ENCODE measurements at places on chromosomes 1 and 21.

DNA sequence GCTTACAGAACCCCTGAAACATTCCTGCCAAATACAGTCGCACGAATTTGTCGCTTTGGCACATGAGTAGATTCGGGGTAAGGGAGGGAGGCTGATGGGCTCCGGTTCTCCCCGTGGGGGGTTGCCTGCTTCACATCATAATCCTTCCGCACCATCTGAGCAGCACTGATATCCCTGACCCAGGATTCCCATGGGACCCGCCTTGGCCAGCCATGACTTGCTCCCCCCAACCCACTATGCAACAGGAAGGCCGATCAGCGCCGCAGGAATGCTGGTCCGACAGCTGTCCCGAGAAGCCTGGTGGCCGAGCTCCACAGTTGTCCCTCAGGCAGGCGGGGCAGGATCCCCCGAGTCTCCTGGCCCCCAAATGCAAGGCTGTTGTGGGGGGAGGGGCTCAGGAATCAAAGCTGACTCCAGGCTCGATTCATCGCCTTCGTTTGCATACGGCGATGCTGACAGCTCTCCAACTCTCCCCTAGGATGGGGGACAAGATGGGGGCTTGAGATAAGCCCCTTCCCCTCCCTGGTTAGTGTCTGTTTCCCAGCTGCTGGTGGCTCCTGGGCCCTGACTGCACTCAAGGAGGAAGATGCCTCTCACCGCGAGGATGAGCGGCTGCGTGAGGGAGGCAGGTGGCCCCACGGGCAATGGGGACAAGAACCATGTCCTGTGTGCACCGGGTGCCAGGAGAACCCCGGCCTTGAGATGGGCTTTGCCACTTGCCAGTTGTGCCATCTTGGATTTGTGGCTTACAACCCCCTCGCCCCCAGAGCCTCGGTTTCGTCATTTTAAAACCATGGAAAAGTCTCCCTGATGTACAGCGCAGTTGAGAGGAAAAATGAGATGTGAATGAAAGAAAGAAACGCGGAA is 9.3 kb downstream of the DRAXIN start:
- DNase-seq: no peak

GRCh38 chr1:30840904-30841598 is 67.5 kb downstream of the SDC3 start:
- DNase-seq: no peak

DNA sequence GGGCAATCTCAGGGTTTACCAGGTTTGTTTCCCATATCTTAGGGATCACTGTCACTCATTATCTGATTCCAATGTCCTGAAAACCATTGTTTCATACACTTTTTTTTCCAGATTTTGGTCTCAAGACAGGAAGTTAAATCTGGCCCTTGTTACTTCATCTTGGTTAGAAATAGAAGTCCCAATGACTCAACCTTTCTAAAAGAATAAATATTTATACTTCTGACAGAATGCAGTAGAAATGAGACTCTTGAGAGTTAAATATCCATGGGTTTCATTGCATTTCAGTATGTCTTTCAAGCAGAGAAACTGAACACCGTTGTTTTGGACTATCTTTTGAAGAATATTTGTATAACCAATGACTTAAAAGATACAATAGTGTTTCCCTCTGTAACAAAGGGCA is 19.8 kb upstream of the VCAM1 start:
- no peak for DNase-seq

- DNase-seq: no peak
Measured at GRCh38 chr1:6474815-6475282, 8.9 kb upstream of the TNFRSF25 start.

- no peak for DNase-seq
Measured at GRCh38 chr1:78284354-78284753, 206.4 kb upstream of the PTGFR start.

GRCh38 chr1:31152181-31152795 is 86.8 kb upstream of the PUM1 start:
- no peak for DNase-seq

GRCh38 chr1:9929431-9930385 is 13.5 kb downstream of the LZIC start:
- no peak for DNase-seq

- no peak for DNase-seq
Measured at GRCh38 chr1:43492826-43493225, 37.9 kb upstream of the PTPRF start.

- no peak for DNase-seq
Measured at GRCh38 chr1:94383966-94384408, 34.2 kb upstream of the ABCD3 start.

DNA sequence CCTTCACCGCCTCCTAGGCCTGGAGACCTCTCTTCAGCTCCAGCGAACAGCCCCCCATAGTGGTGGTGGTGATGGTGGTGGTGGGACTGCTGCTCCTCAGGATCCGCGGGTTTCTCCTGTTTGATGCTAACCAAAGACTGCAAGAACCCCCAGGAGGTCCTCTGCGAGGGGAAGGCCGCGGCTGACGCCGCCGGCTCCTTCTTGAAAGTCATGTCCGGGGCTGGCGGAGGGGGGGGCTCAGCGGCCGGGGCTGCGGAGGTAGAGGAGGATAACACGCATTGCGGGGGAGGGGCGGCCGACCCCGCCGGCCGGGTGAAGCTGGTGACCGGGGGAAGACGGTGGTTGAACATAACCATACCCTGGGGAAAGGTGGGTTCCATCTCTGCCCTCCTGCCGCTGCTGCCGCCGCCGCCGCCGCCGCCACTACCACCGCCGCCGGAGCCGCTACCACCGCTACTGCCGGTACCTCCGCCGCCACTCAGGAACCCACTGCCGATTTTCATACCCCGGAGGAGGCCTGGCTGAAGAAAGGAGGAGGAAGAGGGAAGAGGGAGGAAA is 554 bp downstream of the ZNF281 start:
- DNase-seq: no peak

DNA sequence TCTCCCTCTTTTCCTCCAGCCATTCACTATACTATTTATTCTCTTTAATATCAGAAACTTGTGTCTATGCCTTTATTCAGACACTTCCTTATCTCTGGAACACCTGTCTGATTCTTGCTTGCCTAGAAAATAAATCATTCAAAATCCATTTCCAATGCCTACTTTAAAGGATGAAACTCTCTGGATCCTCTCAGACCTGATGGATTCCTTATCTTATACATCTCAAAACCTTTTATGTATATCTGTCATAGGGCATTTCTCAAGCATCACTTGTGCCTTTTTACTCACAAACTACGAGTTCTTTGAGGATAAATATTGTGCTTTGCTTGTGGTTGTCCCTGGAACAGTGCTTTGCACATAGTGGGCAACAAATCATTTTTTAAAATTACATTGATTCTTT is 3.8 kb upstream of the ATP6V1G3 start:
- DNase-seq: no peak

- DNase-seq: no peak
Measured at GRCh38 chr1:84330125-84330984, 28.8 kb downstream of the SAMD13 start.

GRCh38 chr21:42114646-42115045 is 43.5 kb downstream of the UMODL1 start:
- no peak for DNase-seq

GRCh38 chr1:87113313-87113712 is 198.9 kb downstream of the HS2ST1 start:
- DNase-seq: no peak

GRCh38 chr1:68081775-68082283 is 31.4 kb upstream of the DIRAS3 start:
- no peak for DNase-seq

- DNase-seq: no peak
Measured at GRCh38 chr1:204204944-204205343, 8.7 kb upstream of the KISS1 start.

GRCh38 chr21:41695513-41695912 is 71.3 kb downstream of the RIPK4 start:
- no peak for DNase-seq

DNA sequence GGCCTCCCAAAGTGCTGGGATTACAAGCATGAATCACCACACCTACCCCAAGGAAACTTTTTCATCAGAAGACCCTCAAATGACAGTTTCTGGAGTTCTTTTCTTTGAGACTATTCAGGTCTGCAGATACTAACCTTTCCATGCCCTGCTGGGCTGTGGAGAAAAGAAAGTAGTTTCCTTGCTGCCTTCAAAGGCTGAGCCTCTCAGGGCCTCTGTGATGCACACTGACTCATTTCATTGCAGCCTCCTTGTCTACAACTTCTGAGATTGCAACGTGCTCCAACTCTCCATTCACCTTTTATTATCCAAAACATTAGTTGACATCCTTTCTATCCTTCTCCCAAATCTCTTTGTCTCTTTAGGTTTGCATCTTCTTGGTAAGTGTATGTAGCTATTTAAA is 8.8 kb upstream of the SAMSN1 start:
- no peak for DNase-seq

- no peak for DNase-seq
Measured at GRCh38 chr1:231419147-231419546, 2.9 kb downstream of the EGLN1 start.

DNA sequence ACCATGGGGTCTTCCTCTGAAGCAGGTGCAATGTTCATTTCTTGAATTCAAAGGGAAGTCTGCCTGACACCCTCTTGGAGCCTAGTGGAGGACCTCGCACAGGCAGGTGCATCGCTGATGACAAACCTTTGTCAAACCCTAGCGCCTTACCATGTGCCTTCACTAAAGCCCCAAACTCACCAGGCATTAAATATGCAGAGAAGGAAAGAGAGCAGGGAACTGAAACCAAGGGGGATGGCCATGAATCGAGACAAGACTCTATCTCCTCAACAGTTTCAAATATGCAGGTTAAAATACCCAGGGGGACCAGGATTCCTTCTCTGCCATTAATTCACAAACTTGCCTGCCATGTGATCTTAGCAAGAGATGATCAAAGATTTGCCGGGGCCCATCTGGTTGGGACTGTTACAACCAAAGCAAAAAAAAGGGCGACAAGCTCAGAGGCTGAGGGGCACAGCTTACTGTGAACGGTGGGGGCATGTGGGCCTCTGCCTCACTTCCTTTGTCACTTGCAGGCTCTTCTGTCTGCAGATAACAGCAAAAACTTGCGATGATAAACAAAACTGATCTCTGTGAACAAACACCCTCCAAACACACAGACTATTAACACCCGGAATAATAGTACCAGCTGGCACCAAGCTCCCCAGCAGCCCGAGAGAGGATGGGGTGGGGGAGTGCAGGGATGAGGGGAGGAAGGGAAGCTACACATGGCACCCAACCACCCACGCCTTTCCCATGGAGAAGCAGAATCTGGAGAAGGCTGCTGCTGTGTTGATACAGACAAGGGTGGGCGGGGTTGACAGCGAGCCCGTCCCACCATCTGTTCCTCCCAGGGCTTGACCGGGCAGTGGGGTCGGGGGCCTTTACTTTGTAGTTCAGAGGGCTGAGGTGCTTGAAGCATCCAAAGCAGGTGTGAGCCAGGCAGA is 33.9 kb downstream of the TMEM63A start:
- DNase-seq: no peak

Data from activated T-helper 1 cell treated with anti-CD3 and anti-CD28 coated beads, Interleukin-2, amount 50 U/mL, for 16 hours (primary cell).